ENCODE measurements at places on chromosomes 6 and 20.

DNA sequence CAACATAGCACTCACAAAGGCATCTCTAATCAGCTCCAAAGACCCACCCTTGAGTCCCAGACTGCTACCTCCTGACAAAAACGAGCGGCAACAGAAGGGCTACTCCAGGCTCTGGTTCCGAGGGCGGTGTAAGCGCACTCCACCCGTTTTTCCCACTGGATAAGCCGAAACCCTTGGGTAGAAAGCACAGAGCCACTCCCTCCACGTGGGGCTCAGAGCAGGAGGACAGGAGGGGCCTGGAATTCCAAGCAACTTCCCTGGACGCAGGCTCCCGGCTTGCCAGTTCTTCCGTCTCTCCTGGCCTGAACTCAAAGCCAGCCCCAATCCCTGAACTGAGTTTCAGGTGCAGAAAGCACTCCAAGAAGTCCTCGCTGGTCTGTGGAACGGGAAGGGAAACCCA lies 7.4 kb downstream of the GMEB2 start:
- DNase-seq = no peak

DNA sequence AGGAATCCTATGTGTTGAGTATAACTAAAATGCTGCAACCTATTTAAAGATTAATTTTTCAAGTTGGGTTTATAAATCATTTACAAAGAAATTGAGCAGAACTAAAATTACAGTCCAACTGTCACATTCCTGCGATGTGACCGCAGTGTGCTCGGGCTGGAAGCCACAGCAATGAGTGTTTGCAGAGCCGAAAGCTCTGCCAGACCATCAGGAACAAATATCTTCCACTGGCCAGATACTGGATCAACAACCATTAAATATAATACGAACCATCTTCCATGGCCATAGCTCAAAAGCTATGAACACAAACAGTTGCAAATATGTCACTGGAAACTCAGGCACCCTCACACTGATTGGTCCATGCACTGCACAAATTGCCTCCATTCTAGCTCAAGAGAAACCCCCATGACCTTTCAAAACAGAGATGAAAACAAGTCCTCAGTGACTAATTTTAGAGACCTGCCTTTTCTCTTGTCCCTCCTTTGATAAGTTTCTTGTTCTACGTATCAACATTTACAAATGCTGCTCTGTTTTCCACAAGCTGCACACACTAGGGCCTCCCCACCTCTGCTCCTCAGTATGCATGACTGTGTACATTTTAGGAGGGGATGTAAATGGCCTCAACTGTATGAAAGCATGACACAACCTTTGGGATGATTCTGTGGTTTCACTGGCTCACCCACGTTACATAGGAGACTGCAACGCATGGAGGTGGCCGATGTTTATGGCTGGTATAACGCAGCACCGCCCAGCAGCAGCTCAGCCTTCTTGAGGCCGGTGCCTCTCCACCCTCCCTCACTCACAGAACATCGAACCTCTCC lies 171.7 kb downstream of the WDR27 start:
- DNase-seq = no peak

DNA sequence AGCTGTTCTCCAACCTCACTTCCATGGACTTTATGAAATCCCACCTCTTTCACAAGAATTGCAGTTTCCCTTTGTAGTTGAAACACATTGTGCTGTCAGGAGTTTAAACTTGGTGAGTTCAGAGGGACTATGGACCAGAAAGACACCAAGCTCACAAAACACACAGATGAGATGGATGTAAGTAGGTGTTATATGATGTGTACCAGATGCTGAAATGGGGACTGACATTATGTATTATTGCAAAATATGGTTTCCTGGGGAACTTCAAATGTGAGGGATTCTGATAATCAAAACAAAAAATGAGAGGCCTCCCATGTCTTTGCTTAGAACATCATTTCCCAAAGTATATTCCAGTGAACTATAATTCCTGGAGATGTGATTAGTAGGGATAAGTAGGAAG lies 401.1 kb upstream of the ARID1B start:
- DNase-seq = no peak

DNA sequence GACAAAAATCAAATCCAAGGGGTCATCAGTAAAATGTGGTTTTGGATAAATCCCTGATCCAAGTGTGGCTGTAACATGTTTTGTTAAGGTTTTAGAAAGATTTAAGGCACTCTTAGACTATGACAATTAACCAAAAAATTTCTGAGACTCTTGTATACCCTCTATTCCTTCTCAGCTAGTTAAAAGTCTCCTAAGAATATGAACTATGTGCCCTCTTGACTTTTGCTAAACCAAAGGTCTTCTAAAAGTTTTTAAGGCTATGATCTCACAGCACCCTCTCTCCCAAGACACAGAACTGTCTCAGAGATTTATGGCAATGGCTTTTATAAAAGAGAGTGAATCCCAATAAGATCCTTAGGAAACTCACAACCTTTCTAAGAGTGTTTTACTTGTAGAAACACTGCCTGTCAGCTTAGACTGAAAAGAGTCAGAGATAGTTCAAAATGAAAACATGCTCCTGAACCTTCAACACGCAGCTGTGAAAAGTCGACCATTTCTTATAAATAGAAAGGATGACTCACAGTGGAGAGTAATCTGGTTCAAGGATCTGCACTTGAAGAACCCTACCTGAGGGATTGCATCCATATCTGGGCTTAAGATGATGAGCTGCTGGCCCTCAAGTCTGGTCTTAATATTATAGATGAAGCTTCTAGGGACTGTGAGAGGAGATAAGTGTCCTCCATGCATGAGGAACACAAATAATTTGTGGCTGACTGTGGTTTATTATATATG lies 388.4 kb upstream of the GJE1 start:
- DNase-seq = no peak

DNA sequence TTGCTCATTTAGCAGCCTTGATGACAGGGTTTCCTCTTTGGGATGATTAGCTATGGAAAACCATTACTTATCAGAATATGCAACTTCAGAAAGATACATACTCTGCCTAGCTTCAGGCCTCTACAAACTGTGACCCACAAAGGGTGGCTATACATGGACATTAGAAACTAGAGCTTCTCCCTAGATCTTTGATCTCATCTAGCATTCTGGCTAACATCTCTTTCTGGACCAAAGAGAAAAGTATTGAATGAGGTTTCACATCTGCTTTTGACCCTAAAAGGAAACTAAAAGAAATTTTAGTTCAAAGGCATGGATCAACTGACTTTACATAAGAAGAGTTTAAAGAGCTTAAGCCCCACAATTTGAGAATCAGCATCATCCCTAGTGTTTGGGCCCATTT lies 12.4 kb upstream of the HMGN3 start:
- no peak for DNase-seq

- DNase-seq = no peak
Observed at GRCh38 chr6:6980999-6981597, 126.7 kb upstream of the RREB1 start.

DNA sequence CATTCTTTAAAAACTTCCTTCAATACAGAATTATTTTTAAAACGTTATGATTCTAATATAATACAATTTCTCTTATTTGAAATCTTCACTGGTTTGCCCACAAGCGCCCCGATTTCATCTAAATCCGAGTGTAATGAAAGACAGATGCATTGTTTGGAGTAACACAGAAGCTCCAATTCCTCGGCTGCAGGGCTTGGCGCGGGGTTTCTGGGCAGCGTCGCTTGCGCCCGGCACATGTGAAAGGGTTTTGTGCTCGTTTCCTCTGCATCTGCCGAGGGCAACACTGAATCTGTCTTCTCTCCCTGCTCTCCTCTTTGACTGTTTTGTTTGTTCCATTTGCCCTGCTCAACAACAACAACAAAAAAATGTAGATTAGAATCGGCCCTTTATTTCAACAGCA lies 248.6 kb upstream of the QKI start:
- no peak for DNase-seq

DNA sequence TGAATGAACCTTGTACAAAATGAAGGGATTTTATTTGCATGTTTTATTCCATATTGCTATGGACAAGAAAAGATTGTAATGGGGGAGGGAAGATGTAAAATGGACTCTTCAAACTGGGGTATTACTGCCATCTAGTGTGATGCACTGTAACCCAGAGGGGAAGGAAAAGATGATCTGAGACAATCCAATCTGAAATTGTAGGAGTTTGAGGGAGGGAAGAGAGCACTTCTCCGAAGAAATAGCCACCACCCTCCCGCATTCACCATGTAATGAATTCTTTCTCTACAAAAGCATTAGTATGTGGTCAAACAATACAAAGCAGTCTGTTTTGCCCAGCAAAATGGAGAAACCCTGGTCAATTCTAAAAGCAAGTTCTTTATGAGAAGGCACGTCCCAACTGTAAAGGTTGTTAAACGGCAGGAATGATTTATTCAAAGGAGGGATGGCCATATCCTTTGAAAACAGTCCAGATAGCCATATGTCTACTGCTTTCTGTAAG lies 679.5 kb upstream of the NRSN1 start:
- DNase-seq = no peak

- DNase-seq = no peak
Observed at GRCh38 chr6:109241199-109241598, 141.1 kb downstream of the CD164 start.

- DNase-seq = no peak
Observed at GRCh38 chr6:85459224-85459901, 9.5 kb downstream of the NT5E start.

GRCh38 chr20:38875175-38875993 lies 50.8 kb upstream of the FAM83D start:
- DNase-seq = peak; percentile 57

GRCh38 chr20:24138951-24139350 lies 150.4 kb upstream of the GGTLC1 start:
- no peak for DNase-seq

DNA sequence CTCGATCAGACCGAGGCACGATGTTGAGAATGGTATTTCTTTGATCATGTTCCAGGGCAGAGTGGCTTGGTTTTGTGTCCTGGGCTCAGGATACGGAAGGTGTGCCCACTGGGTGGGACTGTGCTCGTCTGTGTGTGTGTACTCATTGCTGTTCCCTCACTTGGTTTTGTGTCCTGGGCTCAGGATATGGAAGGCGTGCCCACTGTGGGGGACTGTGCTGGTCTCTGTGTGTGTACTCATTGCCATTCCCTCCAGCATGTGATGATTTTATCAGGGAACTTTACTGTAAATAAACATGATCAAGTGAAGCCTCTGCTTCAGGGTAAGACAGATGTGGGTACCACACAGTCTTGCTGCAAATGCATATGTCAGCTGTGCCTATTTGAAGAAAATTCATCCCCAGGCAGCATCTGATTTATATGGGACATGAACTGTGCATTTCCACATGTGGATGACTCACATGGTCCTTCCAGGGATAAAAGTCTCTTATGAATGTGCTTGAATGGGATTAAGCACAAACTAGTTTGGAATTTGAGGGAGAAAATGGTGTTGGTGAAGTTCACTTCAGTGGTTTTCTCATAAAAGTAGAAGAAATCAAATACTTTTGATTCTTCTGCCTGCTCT lies 274.3 kb downstream of the QKI start:
- no peak for DNase-seq

DNA sequence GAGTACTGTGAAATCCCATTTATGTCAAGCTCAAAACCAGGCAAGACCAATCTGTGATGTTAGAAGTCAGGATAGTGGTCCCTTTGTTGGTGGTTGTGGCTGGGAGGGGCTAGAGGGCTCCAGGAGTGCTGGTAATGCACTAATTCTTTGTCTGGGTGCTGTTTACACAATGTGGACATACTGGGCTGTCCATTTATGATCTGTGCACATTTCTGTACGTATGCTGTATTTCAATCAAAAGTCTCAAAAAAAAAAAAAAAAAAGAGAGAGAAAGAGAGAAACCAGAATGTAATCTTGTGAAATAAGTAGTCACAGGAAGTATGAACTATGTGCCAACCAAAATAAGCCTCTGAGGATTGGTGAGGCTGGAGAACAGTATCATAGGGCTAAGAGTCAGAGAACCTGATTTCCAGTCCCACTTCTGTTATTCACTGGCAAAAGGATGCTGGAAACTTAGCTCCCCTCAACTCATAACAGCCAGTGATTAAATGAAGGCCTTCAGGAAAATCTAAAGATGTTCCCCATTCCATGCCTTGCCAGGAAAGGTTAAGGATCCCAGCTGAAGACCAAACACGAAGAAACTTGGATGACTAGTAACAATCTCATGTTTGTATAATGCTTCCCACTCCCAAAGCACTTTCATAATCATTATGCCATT lies 19.6 kb upstream of the TRAM2 start:
- DNase-seq = no peak

GRCh38 chr6:166456395-166457156 lies 73.8 kb upstream of the MPC1 start:
- DNase-seq = no peak

DNA sequence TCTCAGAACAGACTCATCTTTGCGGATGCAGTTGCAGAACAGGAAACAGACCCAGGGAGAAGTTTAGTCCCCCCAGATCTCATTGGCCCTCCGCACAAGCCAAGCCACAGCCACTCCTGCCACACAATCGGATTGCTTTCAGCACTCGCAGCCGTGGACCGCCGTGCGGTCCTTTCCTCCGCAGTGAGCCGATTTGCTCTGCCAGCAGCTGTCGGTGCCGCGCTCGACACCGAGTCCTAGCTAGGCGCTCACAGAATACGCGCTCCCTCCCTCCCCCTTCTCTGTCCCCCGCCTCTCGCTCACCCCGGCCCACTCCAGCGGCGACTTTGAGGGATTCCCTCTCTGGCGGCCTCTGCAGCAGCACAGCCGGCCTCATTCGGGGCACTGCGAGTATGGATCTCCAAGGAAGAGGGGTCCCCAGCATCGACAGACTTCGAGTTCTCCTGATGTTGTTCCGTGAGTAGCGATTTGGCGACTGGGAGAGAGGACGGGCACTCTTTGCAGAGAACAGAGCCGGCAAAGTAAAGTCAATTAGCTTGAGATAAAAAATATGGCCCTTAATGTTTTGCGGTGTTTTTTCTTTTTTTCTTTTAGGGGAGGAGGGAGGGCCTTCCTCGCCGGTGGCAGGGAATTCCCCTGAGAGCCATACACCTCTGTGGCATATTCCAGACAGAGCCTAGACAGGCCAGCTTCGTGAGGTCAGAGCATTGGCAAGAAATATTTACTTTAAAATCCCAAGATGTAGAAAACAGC lies at the start of gene LAMP5:
Gene LAMP5 (plus strand): TSS at position 130 of the 753 bp plus-strand sequence. CDS start 263 bp downstream, at position 393.
- no peak for DNase-seq

DNA sequence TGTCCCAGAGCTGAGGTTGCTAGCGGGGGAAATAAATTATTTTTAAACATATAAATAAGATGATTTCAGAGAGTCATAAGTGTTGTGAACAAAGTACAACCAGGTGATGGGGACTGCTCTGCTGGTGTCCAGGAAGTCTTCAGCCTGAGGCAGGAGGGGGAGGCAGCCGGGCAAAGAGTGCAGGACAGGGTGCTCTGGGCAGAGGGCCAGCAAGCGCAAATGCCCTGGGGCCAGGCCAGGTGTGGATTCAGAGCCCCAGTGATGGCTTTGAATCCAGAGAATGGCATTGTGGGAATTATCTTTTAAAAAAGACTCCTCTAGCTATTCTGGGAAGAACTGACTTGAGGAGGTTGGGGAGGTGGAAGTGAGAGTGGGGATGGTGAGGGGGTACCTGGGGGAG lies 1.6 kb downstream of the CLPSL1 start:
- DNase-seq = no peak

- no peak for DNase-seq
Observed at GRCh38 chr6:85660181-85660611, 17.5 kb upstream of the SYNCRIP start.

DNA sequence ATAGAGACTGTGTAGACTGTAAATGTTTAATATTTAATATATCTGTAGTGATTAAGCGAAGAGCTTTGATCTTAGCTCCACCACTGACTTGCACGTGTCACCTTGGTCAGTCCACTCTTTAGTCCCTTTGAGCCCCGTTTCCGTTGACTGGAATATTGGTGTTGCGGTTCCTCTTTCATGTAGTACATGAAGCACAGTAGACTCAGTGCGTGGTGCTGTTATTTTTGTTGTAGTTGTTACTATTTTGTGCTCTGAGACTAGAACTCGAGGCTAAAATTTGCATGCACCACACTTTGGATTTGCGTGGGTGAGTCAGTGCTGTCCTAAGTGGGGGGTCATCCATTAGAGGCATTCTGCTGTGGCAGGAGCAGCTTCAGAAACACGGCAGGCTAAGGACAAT lies 291.4 kb downstream of the QKI start:
- DNase-seq = no peak
